ENCODE measurements at places on chromosomes 4 and X. TPM values are rescaled to one million over a fixed set of nuclear protein-coding genes. Genes with fewer than 3 reads are reported as not detected.

Gene FGA
- not detected for total RNA-seq

Gene MAEA
- 80.3 TPM for total RNA-seq

Gene RPA4
- total RNA-seq = 0.63 TPM

Gene PPP2R2C
- total RNA-seq = 0.34 TPM

Gene MXD4
- 59.0 TPM for total RNA-seq

Gene CCSER1
- not detected for total RNA-seq

Gene GDPD2
- total RNA-seq = not detected

Data from bronchial smooth muscle cell (primary cell).